Natural killer cell treated with Interleukin-12 subunit alpha and Interleukin-12 subunit beta and Interleukin-15 and Interleukin-18, amount 100 ng/mL, for 72 hours (primary cell): ENCODE measurements at places on chromosomes 11 and 22.

GRCh38 chr11:43681401-43681942 is 934 bp downstream of the HSD17B12 start:
- DNase-seq: no peak

DNA sequence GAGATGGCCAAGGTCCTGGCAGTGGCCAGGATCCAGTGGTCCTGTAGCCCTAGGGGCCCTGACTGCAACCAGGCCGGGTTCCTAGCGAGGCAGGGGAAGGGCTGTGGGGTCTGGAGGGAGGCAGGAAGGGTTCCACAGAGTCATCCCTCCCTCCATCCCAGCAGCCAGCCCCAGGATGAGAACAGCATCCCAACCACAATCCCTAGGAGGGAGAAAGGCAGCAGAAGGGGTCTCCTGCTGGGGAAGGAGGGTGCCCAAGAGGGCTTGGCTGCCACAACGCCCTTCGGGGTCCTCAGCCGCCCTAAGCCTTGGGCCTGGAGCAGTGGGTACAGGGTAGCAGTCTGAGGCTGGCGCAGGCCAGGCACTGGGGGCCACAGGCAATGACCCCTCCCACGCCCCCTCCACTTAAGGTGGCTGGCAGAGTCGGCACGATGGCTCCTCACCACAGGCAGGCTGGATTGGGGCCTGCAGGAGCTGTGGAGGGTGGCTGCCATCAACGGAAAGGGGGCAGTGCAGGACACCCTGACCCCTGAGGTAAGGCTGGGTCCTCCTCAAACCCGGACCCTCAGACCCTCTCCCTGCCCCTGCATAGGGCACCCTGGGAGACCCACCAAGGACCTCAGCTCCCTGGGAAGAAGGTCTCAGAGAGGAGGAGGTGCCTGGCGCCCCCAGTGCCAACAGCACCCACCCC is 7.2 kb downstream of the SLC22A12 start:
- peak; percentile 20 for DNase-seq

DNA sequence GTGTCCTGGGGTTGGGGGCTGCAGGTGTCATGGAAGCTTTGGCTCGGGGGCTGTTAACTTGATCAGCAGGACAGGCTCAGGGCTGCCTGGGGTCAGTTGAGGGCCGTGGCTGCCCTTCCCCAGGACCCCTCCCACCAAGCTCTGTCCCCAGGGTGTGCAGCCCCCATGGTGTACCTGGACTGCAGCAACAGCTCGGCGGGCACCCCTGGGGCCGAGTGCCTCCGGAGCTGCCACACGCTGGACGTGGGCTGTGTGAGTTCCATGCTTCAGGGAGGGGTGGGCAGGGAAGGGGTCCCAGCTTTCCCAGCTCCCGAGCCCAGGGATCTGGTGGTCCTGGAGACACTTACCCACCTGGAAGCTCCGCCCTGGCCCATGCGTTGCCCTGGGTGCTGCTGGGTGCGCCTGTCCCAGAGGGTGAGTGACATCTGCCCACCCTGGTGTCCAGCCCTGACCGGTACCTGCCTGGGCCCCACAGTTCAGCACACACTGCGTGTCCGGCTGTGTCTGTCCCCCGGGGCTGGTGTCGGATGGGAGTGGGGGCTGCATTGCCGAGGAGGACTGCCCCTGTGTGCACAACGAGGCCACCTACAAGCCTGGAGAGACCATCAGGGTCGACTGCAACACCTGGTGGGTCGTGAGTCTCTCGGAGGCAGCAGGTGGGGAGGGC is 11.3 kb downstream of the MUC5B start:
- peak; percentile 42 for DNase-seq

DNA sequence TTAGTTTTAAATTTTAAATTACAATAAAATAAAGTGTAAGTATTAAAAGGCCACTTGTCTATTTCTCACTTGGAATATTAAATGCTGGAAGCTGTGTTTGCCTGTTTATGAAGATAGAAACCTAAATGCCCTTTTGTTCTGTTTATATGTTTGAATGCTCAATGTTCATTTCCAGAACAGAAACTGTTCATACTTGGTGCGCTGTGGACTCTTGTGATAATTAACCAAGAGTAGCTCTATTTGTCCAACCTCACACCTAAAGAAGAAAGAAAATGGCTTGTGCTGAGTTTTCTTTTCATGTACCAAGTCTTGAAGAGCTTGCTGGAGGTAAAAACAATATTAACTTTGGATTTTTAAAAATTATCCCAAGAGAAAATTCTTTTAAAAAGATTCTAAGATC is 5.7 kb downstream of the C11orf54 start:
- DNase-seq: no peak

GRCh38 chr22:20951932-20952380 is 15.1 kb upstream of the AIFM3 start:
- no peak for DNase-seq

DNA sequence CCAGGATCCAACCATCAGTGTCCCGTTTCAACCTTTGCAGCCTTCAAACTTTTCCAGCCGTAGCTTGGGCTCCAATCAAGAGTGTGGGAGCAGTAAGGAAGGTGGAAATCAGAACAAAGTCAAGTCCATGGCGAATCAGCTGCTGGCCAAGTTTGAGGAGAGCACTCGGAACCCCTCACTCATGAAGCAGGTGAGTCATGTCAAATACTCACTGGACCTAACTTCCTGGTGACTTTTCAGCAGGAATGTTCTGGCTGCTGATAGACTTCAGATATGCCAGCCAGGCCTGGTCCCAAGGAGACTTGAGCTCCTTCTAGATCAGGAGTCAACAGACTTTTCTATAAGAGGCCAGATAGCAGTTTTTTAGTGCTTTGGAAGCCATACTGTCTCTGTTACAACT is 129.0 kb downstream of the MICAL2 start:
- no peak for DNase-seq
